NCI-H2029 treated with DMSO at 0.1 percent for 48 hours (cell line): ENCODE measurements at places on chromosomes 2 and 18.

DNA sequence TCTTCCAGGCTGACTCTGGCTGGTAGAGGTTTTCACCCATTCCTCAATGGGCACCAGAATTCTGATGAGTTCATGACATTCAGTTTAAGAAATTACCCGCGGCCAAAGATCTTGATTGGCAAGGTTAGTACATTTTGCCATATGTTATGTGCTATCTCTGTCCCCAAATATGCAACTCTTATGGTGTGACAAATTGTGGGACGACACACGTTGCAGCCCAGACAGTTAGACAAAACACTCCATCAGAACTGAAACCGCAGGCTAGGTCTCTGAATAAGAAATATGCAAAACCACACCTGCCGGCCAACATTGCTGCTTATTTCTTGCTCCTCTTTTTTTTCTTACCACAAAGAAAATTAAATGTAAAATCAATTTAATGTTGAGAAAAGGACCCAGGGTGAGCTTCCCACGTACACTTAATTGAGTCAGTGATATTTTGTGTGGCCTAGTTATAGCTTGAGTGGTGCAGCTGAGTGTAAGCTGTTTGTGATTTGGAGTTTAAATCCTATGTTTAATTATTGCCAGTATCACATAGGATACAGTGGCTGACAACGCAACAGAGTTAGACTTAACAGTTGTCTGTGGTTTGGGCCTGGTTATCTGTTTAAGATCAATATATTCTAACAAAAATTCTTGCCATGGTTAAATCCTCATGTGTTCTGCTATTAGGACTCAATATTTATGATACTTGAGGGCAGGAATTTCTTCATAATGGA is 35.7 kb upstream of the LTBP1 start:
- no peak for DNase-seq

DNA sequence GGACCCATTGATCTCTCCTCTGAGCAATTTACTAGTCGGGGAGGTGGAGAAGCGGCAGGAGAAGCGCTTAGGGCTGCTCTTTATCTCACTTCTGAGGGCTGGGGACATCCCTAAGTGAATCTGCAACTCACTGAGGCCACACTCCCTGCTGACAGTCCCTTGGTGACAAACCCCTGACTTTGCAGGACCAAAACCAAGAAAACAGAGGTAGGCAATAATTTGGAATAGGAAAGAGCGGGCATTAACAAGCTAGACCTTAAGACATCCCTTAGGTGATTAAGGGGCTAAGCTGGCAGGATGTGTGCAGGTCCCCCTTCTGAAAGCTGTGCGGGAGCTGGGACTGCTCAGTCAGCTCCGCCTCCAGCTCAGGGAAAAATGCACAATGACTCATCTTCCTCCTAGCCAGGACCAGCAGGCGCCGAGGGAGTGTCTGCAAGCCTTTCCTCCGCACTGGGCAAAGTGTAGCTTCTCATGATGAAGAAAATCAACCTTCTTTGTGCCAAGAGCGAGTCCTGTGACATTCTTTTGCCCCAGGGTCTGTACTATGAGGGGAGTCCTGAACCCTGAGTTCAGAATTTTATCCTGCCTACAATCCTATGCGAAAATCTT is 63.3 kb downstream of the BOD1L2 start:
- DNase-seq: no peak

DNA sequence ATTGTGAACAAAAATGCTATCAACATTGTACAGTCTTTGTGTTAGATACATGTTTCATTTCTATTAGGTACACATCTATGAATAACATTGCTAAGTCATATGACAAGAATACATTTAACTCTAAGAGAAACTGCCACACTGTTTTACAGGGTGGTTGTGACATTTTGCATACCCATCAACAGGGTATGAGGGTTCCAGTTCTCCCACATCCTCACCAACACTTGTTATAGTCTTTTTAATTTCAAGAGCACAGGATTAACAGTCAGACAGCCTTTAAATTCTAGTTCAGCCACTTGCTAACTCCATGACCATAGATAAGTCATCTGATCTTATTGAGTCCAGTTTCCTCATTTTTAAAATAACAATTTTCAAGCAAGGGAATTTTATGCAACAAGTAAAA is 92.5 kb upstream of the PPP1CB start:
- DNase-seq: no peak

DNA sequence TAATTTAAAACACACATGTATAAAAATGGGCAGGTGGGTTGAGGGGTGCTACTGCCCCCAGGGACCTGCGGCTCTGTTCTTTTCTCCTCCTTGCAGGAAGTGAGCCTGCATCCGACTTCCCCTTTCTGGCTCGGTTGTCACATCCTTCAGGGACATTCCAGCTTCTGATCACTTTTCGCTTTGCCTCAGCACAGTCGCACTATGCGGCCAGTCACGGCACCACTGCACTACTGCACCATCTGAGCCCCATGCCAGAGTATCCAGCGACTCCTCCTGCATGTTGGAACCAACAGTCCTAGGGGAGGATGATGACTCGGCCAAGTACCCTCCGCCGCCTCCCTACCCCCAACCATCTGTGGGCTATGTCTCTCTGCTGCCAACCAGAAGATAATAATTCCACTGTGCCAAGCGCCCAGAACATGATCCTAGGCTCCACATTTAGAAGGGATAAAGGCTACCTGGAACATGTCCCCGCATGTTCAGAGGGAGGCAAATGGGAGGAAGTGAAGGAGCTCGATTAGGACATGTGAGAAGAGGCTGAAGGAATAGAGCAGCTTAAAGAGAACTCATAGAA is 17.6 kb downstream of the CDC42EP3 start:
- no peak for DNase-seq

DNA sequence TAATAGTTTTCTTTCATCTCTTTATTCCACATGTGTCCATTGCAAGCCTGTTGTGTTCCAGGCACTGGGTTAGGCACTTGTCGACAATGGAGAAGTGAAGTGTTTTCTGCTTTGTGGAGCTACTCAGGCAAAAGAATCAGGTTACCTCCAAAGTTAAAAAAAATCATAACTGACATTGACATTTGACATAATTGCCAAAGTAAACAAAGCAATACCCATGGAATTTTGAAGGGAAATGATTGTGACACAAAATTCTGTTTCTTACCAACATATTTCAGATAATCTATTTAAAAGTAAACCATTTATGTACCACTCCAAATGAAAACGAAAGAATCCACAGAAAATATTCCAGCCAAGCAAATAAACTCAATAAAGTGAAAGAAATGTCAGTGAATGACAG is 6.4 kb upstream of the TGFA start:
- peak; percentile 21 for DNase-seq

DNA sequence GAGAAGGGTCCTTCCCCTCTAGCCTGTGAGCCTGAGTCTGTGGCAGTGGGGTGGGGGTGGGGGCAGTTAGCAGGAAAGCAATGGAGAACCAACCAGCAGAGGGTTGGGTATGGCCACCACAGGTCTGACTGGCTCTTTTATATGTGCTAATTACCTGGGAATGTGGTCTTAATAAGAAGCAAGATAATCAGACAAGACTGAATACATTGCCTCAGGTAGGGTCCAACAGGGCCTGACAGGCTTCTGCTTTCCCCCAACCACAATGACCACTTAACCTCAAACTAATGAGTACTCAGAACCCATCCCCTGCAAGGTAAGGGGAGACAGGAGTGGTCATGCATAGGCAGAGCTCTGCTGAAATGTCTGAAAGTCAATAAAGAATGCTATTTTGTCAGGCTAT is 39.2 kb upstream of the GALNT1 start:
- DNase-seq: no peak

DNA sequence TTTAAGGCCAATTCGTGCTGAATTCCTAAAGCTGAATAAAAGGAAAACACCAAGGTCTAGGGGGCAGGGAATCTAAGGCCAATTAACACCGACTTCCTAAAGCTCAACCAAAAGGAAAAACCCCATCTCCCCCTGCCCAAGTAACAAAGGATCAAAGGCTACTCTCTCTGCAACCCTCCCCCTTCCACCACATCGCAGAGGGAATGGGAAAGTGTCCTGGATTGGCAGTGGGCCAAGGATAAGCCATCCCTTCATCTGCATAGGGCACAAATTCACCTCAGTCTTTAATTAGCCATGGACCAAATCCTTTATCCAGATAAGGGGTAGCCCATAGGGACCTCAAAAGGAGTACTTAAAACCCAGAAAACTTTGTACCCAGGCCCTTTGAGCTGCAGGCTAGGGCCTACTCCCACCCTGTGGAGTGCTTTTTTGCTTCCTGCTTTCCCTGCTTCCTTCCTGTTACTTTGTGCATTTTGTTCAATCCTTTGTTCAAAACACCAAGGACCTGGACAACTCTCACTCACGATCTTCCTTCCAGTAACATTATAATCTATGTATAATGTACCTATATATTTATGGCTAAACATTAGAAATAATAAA is 2119.8 kb upstream of the CELF4 start:
- no peak for DNase-seq

GRCh38 chr18:57121542-57122112 is 25.3 kb upstream of the BOD1L2 start:
- no peak for DNase-seq

DNA sequence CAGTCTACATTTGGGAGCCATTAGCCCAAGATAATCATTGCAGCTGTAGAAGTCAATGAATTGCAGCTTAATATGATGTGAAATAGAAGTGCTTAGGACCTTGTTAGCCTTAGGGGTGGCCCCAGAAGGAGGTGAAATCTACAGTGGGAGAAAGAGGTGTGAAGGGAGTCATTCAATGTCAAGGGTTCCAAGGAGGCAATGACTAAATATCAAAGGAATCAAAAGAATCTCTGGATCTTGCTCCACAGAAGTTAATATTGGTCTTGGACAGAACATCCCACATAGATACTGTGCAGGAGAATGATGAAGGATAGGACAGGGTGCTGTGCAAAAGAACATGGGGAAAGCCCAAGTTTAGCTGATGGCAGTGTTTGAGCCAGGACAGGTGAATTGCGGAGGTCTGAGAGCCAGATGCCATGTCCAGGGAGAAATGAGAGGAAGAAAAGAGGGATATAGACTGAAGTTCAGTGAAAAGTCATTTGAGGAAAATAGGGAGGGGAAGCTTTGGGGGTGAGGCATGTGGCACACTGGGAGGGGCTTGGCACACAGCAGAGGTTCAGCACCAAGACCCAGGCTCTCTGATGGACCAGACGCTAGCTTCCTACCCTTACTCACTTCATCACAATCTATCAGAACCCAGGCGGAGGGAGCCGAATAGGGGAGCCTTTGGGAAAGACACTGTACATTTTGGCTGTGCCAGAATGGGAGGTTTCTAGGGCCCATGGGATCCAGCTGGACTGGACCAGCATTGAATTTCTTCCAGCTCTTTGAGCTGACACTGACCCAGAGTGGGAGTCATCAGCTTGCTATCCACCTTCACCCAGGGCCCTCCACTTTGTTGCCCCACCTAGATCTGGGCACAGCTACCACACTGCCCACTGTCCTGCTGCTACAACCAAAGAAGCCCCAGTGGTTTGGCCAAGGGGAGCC is 2.2 kb downstream of the IL1F10 start:
- DNase-seq: no peak

GRCh38 chr2:230940471-230940815 is 15.4 kb upstream of the GPR55 start:
- DNase-seq: no peak

DNA sequence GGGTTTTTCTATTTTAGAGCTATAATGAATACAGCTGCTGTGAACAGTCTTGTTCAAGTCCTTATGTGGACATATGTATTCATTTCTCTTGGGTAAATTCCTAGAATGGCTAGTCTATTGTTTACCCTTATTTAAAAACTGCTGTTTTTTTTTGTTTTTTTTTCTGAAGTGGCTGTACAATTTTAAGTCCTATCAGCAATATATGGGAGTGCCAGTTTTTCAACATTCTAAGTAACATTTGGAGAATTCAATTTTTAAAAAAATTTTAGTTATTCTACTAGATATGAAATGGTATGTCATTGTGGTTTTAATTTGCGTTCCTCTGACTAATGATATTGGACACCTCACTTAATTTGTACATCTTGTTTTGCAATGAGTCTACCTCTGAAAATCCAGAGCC is 349.7 kb downstream of the SATB2 start:
- DNase-seq: no peak

DNA sequence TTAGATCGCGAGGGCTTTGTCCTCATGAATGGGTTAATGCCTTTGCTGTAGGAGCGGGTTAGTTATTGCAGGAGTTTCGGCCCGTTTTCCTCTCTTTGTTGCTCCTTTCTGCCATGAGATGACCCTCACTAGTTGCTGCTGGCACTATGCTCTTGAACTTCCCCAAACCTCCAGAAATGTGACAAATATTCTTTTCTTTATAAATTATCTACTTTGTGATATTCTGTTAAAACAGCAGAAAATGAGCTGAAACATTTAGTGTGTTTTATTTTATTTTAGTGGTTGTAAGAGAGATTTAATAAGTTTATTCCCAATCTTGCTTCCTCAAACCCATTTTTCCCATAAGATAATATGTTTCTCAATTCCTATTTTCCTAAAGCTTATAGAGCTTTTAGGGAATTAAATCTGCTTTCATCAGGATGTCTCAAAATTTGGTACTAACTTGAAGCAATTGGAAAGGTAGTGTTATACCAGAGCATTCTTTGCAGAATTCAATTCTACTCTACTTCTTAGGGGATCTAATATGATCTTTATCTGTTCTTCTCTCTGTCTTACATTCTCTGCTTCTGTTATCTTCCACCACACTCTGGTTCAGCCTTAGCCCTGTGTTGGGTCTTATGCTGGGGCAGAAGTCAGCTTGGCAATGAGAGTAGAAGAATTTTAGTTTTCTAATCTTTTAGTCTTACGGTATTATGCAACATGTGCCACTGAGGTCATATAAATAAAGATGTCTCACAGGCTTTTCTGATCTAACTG is 23.1 kb downstream of the DDX1 start:
- DNase-seq: no peak

- DNase-seq: no peak
These were observed 44.1 kb downstream of the TGFA start for GRCh38 chr2:70509565-70509964.

DNA sequence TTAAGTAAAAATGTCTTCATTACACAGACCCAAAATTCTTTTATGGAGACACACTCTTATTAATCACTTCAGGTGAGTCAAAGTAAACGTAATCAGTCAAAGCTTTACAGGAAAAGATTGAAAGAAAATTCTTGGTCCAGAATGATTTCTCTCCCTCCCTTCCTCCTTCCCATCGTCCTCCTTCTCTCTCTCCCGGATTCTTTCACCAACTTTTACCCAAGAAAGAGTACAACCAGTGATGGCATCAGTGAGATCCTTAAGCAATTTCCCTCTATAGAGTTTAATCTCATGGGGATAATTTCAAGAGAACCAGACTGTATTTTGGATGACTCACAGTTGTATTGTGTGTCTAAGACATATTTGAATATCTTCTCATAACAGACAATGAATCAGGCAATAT is 258.1 kb downstream of the ALK start:
- DNase-seq: no peak

GRCh38 chr2:12895017-12895416 is 178.3 kb downstream of the TRIB2 start:
- no peak for DNase-seq

DNA sequence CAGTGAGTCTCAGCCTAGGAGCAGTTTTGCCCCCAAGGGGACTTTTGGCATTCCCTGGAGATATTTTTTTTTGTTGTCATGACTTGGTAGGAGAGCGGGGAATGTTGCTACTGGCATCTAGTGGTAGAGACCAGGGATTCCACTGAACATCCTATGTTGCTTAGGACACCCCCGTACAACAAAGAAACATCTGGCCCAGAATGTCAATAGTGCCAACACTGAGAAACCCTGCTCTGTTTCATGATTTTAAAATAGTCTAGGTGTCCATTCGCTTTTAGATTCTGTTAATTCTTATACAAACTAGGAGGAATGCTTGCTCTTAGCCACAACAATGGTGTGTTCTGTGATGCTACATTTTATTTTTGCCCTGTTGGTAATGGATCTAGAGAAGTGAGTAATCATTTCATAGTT is 225.8 kb upstream of the SIX3 start:
- DNase-seq: no peak
